ENCODE measurements at places on chromosomes 7 and 10.

GRCh38 chr7:155836216-155837125, 24.2 kb upstream of the SHH start:
- no peak for DNase-seq

- DNase-seq, result no peak
These were observed 20.4 kb downstream of the AQP1 start for GRCh38 chr7:30931929-30932540.

DNA sequence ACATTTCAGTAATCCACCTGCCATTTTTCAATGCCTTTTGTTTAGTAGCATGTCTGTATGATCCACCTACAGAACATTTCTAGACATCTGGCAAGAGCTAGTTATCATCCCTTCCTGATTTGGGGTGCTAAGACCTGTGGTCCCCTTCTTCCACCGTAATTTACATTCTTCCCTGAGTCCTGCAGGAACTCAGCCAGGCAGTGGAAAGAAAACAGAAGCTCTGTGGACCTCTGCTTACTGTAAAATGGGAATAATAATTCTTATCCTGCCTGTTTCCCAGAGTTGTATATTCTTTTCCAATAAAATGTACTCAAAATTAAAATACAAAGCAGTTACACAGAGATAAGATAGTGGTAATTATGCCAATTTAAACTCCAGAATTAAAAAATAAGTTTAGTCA, 126.9 kb downstream of the TCF7L2 start:
- no peak for DNase-seq

DNA sequence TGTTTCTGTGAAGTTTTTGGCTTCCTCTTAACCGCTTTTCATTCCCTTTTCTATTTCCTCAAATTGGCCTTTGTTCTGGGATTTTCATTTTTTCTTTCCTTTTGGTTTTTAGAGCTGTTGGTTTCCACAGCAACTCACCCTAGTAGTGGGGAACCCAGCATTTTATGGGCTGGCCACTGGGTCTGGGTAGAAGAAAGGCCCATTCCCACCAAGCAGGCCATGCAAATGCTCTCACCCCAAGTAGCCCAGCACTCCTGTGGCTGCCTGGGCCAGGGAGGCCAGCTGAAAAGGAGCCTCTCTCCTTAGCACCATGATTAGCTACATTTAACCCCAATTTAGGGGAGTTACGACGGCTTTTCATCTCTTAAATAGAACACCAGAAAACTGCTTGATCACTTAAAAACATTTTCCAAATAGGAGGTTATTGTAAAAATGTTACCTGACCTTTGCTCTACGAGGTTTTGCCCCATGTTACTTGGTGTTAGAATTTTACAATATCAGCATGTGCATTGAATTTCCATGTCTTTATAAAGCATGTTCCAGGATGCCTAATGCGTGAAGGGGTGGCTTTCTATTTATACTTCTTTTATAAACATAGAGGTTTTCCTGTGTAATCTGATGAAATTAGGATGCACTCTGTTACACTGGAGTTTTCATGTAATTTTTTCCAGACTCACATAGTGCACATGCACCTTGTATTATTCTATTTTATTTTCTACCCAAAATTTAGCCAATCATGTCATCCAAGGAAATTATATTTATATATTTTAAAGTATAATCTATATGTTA, 75.4 kb downstream of the FAM171A1 start:
- no peak for DNase-seq

DNA sequence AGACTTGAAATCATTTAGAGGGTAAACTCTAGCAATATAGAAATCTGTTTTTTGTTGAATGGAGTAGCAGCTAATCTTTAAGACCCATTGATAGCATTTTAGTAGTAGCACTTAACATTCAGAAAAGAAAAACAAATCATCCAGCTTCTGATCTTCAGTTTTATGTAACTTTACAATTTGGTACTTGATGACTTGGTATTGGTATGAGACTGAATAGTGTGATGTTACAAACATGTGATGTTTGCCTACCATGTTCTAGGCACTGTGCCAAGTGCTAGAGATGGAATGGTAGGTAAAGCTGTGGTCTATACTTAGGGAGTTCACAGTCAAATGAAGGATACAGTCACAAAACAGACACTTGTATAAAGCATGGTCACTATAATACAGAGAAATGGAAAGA, 21.3 kb downstream of the ZEB1 start:
- DNase-seq, result no peak

- DNase-seq, result no peak
These were observed 165.8 kb upstream of the PRSS1 start for GRCh38 chr7:142583446-142583845.

GRCh38 chr7:130959743-130960207, 225.8 kb upstream of the KLF14 start:
- DNase-seq, result no peak

Data from activated CD8-positive, alpha-beta memory T cell treated with anti-CD3 and anti-CD28 coated beads for 4 hours (primary cell).